ENCODE measurements at places on chromosomes 5 and 9. TPM values are rescaled to one million over a fixed set of nuclear protein-coding genes. Genes with fewer than 3 reads are reported as not detected.

LVRN gene
- not detected for total RNA-seq

RORB gene
- total RNA-seq = 0.06 TPM

DNA sequence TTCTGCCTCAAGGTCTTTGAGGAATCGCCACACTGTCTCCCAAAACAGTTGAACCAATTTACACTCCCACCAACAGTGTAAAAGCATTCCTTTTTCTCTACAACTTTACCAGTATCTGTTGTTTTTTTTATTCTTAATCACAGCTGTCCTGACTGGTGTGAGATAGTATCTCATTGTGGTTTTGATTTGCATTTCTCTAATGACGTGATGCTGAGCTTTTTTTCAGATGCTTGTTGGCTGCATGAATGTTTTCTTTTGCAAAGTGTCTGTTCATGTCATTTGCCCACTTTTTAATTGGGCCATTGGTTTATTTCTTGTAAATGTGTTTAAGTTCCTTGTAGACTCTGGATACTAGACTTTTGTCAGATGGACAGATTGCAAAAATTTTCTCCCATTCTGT lies 400.0 kb downstream of the DEPDC1B start:
- no peak for DNase-seq
- no peaks in the 10 kb centered on the region for H3K36me3 ChIP-seq
- H3K4me1 ChIP-seq = no peaks in the 10 kb centered on the region
- no peak overlapping the region for H3K4me3 ChIP-seq
- H3K27me3 ChIP-seq = 0 out of 2 replicates have a peak, but pooled peaks cover 8% of the 10 kb centered on the region
- H3K27ac ChIP-seq = no peak overlapping the region

GRCh38 chr9:90773617-90774016 lies 28.0 kb upstream of the SYK start:
- no peak overlapping the region for H3K27ac ChIP-seq
- H3K4me1 ChIP-seq = no peaks in the 10 kb centered on the region
- H3K27me3 ChIP-seq = 0 out of 2 replicates have a peak, but pooled peaks cover under 1% of the 10 kb centered on the region

- DNase-seq = no peak
- H3K27ac ChIP-seq = no peak overlapping the region
- no peaks in the 10 kb centered on the region for H3K4me1 ChIP-seq
Measured at GRCh38 chr5:944621-944927, 51.9 kb downstream of the TRIP13 start.

DNA sequence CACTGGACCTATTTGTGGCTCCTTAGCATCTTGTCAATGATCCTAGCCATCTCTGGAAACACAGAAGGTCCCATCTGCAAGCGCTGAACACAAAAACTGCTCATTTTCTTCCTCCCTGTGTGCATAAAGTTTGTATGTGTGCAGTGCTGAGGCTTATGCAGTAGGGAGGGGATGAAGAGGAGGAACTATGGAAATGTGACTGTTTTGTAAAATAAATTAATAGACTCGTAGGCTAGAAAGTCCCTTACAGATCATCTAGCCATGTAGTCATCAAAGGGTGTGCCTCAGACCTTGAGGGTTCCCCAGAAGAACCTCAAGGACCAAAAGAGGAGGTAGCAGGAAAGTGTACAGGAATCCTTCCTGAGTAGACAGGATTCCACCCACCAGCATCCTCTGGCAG lies 34.3 kb upstream of the ADRA1B start:
- H3K36me3 ChIP-seq = no peaks in the 10 kb centered on the region
- no peak for DNase-seq
- no peaks in the 10 kb centered on the region for H3K27me3 ChIP-seq
- H3K4me1 ChIP-seq = no peaks in the 10 kb centered on the region
- no peak overlapping the region for H3K27ac ChIP-seq
- H3K4me3 ChIP-seq = no peak overlapping the region

Measured in PC-3 (cell line).